ENCODE measurements at places on chromosomes 4 and X. TPM values are rescaled to one million over a fixed set of nuclear protein-coding genes. Genes with fewer than 3 reads are reported as not detected.
A peak's percentile ranks its signal among the peaks of the same experiment; 100 is the strongest.

AFAP1 gene
- total RNA-seq = 40.1 TPM

NIPAL1 gene
- 21.0 TPM for total RNA-seq

L1CAM gene
- total RNA-seq = 14.2 TPM

TCEAL6 gene
- total RNA-seq = not detected

DNA sequence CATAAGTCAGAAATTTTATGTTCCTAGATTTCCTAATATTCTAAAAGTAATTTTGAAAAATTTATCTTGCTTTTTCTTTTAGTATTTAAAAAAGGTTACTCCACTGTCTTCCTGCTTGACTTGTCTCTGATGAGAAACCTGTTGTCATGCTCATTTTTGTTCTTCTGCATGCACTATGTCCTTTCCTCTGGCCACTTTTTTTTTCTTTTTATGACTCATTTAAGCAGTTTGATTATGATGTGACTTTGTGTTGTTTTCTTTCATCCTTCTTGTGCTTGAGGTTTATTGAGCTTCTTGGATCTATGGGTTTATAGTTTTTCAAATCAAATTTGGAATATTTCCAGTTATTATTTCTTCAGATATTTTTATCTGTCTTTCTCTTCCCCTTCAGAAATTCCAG is 12.0 kb upstream of the UFSP2 start:
- H3K27me3 ChIP-seq = no peaks in the 10 kb centered on the region
- no peak overlapping the region for H3K27ac ChIP-seq
- DNase-seq = no peak
- H3K4me1 ChIP-seq = no peaks in the 10 kb centered on the region

- peak overlapping the region; percentile 64 for H3K4me3 ChIP-seq
- H3K27ac ChIP-seq = no peak overlapping the region
- no peaks in the 10 kb centered on the region for H3K27me3 ChIP-seq
- DNase-seq = no peak
Observed at GRCh38 chr4:110615353-110616237, 7.3 kb downstream of the PITX2 start.

DNA sequence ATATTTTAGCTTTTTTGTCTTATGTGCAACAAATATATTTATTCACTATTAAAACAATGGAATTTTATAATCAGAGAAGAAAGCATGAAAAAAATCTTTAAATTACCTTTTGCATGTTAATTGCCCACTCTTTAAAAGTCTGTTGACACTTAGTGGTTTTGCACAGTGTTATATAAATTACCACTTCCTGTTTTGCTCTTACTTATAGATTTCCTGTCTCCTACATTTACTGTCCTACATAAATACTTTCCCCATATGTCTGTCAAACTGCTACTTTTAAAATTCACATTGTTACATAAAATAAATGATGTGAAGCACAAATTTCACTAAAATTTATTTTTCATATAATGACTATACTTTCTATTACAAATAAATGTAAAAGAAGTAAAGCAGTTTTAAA is 161.1 kb upstream of the NDST4 start:
- DNase-seq = no peak
- no peaks in the 10 kb centered on the region for H3K36me3 ChIP-seq
- H3K4me3 ChIP-seq = no peak overlapping the region
- H3K27ac ChIP-seq = no peak overlapping the region
- no peaks in the 10 kb centered on the region for H3K27me3 ChIP-seq

DNA sequence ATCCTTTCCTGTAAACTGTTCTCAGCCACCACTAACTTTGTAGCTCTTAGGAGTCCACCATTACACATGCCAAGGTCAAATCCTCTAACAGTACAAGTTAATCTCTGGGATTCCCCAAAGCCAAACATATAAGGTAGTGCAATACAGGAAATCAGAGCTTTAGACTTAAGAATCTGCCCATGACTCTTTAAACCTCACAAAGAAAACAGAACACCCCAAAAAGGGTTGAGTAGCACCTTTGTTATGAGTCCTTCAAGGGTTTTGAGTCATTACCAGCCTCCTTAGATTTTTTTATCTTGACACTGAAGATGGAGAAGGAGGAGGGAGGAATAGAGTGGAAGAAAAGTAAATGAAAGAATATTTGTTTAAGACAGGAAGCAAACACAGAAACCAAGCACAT is 243.9 kb upstream of the SPANXN1 start:
- DNase-seq = no peak
- H3K4me1 ChIP-seq = no peaks in the 10 kb centered on the region
- H3K27ac ChIP-seq = no peak overlapping the region
- no peaks in the 10 kb centered on the region for H3K27me3 ChIP-seq
- no peak overlapping the region for H3K4me3 ChIP-seq

GRCh38 chr4:22476011-22476410 is 39.9 kb downstream of the ADGRA3 start:
- H3K4me3 ChIP-seq = no peak overlapping the region
- H3K4me1 ChIP-seq = peaks cover 36% of the 10 kb centered on the region
- H3K36me3 ChIP-seq = no peaks in the 10 kb centered on the region
- H3K27ac ChIP-seq = no peak overlapping the region
- no peak for DNase-seq

DNA sequence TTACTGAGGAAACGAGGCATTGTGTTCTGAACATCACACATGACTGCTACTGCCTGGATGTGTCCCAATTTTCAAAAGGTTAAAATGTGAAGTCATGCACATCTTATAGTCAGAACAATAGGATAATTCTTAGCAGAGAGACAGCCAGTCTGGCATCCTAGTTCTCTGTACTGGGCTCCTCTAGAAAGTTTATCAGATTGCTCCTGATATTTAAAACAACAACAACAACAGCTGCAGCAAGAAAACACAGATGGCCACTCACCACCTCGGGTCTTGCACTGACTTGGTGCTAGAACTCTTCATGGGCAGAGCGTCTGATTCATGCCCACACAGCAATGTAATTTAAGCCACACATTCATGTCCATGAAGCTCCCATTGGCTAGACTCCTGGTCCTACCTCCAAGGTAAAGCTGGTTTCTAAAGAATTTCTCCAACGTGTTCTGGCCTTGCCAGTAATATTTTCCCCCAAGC is 33.3 kb upstream of the SLC2A9 start:
- H3K4me3 ChIP-seq = no peak overlapping the region
- no peaks in the 10 kb centered on the region for H3K27me3 ChIP-seq
- H3K27ac ChIP-seq = no peak overlapping the region
- no peak for DNase-seq
- H3K4me1 ChIP-seq = peaks cover 24% of the 10 kb centered on the region

DNA sequence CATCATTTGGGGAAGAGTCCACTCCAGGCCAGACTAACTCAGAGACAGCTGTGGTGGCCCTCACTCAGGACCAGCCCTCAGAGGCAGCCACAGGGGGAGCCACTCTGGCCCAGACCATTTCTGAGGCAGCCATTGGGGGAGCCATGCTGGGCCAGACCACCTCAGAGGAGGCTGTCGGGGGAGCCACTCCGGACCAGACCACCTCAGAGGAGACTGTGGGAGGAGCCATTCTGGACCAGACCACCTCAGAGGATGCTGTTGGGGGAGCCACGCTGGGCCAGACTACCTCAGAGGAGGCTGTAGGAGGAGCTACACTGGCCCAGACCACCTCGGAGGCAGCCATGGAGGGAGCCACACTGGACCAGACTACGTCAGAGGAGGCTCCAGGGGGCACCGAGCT is 3.3 kb upstream of the ERAS start:
- no peaks in the 10 kb centered on the region for H3K27me3 ChIP-seq
- no peaks in the 10 kb centered on the region for H3K4me1 ChIP-seq
- peaks cover 4% of the 10 kb centered on the region for H3K36me3 ChIP-seq

GRCh38 chr4:116401293-116401692 is 684.1 kb downstream of the TRAM1L1 start:
- H3K4me1 ChIP-seq = no peaks in the 10 kb centered on the region
- H3K36me3 ChIP-seq = no peaks in the 10 kb centered on the region
- no peak overlapping the region for H3K27ac ChIP-seq

- no peak overlapping the region for H3K27ac ChIP-seq
- DNase-seq = no peak
- H3K36me3 ChIP-seq = no peaks in the 10 kb centered on the region
- peaks cover under 1% of the 10 kb centered on the region for H3K27me3 ChIP-seq
- no peaks in the 10 kb centered on the region for H3K4me1 ChIP-seq
- no peak overlapping the region for H3K4me3 ChIP-seq
Observed at GRCh38 chrX:13551610-13552009, 17.8 kb upstream of the EGFL6 start.
